ENCODE measurements at places on chromosomes 2 and 18.

DNA sequence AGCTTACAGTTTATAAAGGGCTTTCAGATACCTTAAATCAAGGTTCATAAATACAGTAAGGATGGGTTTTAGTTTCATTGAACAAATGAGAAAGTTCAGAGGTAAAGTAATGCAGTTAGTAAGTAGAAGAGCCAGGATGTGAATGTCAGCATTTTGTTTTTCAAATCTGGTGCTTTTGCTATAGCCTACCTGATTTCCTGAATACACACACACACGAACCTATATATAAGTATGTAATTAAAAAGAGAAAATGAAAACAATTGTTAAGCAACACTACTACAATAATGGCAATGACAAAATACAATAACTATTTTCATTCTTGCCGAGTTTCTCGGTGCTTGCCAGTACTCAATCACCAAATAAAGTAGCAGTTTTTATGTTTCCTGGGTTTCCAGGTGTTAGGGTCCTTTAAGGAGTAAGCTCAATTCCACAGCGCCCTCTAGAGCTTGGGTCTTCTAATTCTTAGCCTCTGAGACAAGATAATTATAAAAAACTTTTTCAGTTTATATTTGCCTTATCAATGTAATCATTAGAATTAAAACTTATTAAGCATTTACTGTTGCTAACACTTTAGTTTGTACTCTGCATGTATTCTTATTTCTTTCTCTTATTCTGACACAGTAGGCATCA, 512.9 kb upstream of the ACVR2A start:
- DNase-seq, result no peak

- DNase-seq, result no peak
Measured at GRCh38 chr2:205747829-205748386, 65.6 kb downstream of the NRP2 start.

DNA sequence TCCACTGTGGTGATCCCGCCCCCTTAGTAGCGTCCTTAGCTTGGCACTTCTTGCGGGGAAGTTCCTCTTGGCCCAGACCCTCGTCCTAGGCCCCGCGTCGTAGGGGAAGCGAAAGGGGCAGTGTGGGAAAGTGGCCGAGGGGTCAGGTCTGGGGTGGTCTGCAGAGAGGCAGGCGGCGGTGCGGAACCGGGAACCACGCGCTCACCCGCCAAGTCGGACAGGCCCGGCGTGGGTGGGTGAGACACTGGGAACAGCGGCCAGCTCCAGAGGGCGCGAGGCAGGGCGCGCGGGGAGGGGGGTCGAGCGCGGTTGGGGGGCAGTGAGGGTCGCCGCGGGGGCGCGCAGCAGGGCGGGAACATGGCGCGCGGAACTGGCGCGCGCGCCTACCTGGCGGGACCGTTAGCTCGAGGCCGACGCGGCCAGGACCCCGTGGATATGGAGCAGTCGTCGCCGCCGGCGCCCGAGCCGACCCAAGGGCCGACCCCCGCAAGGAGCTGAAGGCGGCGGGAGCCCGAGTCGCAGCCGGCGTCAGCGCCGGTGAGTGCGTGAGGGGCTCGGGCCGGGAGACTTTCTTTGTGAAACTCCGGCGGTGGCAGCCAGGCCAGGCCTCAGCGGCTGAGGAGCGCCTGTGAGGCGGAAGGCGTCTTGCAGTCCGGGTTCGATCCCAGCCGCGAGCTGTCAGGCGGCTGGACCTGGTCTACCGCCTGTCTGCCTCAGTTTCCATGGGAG, 2896.7 kb upstream of the TEKT4 start:
- no peak for DNase-seq

GRCh38 chr18:62963507-62963906, 248.2 kb downstream of the PHLPP1 start:
- DNase-seq, result no peak

DNA sequence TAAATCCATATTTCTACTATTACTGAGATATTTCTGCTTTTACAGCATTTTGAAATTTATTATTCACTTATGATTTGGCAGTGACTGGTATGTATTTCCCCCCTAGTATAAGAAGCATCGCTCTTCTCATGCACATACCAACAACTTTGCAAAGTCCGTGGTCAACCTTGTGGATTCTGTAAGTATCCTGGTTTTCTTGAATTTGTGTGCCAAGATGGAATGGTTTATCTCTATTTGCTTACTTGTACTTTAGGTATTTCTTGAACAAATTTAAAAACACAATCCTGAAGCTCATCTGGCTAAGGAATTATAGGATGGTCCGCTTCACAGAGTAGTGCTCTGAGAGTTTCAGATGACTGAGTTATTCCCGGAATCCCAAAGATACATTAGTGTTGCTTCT, 85.0 kb upstream of the FAM237A start:
- no peak for DNase-seq

Measured in stimulated activated CD8-positive, alpha-beta memory T cell treated with anti-CD3 and anti-CD28 coated beads, Interleukin-4, amount 100 ng/mL, for 1 hour (primary cell).